ENCODE measurements at places on chromosomes 11 and 22.

DNA sequence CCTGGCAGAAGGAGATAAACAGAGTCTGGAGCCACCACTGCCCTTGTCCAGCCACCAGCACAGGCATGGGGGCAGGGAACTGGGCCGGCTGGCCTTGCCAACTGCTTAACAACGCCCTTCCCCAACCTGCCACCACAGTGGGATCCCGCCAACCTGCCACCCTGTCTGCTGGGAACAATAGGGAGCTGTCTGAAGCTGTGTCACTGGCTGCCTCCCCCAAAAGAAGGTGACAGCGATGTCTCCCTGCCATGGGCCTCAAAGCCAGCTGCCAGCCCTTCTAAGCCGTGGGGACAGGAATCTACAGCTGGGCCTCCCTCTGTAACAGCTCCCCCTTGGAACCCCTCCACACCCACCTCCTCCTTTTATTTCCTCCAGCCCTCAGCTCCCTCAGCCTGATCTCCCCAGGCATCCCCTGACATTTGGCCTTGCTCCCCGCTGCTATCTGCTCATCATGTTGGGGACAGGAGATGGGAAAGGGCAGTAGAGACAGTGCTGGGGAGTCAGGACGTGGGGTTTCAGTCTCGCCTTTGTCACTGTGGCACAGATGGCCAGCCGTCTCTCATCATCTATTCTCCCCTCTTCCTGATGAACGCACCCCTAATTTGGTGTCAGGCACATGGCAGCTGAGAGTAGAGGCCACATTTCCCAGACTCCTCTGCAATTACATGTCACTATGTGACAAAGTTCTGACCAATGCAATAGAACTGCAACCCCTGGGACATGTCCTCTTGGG lies 51.3 kb upstream of the PRDM11 start:
- DNase-seq: no peak

GRCh38 chr11:65623852-65624616 lies 8.5 kb downstream of the PCNX3 start:
- DNase-seq: no peak

DNA sequence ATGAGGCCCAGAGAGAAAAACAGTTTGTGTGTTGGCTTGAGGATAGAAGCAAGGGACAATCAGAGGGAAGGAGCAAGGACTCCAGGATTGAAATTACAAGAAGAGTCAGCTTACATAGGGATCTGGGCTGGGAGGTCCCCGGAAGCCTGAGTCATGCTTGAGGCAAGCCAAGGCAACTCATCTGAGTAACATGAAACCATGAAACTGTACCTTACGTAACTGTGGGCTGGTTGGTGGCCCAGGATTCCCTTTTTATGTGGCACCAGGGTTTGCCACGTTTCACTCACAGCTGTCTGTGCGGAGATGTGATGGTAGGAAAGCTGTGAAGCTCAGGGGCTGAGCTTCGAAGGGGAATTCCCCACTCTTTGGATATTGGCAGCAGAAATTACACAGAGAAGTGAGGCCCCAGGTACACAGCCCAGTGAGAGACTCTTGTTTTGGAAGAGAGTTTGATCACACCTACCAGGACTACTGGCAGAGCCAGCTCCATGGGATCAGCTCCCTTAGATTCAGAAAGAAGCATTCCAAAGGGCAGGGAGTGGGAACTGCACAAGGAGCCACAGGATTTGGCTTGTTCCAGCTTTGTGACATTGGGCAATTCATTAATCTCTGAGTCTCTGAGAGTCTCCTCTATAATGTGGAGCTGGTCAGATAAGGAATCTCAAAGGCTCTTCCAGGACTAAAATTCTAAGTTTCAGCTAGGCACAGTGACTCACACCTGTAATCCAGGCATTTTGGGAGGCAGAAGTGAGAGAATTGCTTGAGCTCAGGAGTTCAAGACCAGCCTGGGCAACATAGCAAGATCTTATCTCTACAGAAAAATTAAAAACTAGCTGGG lies 7.8 kb downstream of the SLC5A1 start:
- no peak for DNase-seq

DNA sequence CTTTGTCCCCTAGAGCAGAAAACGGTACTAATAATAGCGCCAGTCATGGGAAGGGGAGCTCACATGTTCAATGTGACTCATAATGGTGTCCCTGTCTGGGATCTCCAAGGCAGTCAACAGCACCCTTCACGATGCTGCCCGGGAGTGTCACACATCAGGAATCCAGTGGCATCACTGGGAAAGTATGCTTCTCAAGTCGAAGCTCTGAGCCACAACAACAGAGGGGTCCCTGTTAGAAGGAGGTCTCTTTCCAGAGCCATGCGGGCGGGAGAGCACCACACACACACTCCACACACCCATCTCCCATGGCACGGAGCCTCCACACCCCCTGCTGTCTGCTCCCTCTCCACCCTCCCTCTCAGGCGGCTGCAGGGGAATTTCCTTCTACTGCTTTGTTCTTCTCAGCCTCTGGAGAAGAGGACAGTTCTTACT lies 119.7 kb downstream of the ETS1 start:
- DNase-seq: no peak

- no peak for DNase-seq
Observed at GRCh38 chr22:29073618-29074275, 912 bp downstream of the KREMEN1 start.

GRCh38 chr11:7677796-7678201 lies 4.5 kb upstream of the CYB5R2 start:
- no peak for DNase-seq

Measured in stimulated activated CD8-positive, alpha-beta memory T cell treated with anti-CD3 and anti-CD28 coated beads, Interleukin-4, amount 100 ng/mL, for 4 hours (primary cell).